SK-MEL-5 (cell line): ENCODE measurements at places on chromosomes 2 and 18.

- no peak for DNase-seq
Measured at GRCh38 chr2:224429441-224429810, 27.5 kb upstream of the FAM124B start.

- no peak for DNase-seq
Measured at GRCh38 chr18:69246027-69246426, 154.7 kb upstream of the DOK6 start.

- DNase-seq: no peak
Measured at GRCh38 chr18:26696308-26696707, 148.0 kb upstream of the KCTD1 start.

DNA sequence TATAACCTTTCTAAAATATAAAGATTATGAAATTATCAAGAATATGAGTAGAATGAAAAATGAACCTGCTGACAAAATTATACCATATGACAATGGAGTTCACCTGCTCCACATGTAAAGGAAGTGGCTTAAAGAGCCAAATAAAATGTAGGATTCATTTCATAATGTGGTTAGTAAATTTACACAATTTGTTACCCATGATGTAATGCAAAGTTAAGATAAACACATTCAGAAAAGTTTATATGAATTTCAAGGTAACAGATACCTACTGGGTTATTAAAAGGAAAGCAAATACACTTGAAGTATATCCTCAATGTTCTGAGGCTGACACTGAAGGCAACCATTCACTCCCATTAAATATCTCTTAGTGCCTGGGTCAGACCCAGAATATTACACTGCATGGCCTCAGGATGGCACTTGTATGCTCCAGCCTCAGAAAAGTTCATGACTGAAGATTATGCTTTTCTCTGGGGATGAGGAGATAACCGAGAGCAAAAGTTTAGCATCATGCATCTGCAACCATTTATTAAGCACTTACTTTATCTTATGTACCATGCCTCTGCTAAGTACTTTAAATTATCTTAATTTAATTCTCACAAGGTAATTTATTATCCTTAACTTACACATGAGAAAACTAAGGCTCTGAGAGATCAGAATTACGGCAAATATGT lies 6.2 kb downstream of the STRN start:
- DNase-seq: peak; percentile 22

DNA sequence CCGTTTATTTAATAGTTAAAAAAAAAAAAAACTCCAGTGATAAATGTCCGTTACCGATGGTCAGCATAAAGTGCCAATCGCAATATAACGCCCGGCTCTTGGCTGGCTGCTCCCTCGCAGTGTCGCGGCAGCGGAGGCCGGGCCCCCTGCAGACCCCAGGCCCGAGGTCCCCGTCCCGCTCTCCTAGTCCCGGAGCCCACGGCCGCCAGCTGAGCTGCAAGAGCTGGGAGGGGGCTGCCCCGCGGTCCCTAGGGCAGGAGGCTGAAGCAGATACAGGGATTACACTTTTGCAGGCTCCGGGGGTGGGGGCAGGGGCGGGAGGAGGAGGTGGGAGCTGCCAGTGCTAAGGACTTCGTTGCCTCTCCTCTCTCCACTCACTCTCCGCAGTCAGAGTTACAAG lies 6.9 kb downstream of the OSR1 start:
- DNase-seq: no peak

DNA sequence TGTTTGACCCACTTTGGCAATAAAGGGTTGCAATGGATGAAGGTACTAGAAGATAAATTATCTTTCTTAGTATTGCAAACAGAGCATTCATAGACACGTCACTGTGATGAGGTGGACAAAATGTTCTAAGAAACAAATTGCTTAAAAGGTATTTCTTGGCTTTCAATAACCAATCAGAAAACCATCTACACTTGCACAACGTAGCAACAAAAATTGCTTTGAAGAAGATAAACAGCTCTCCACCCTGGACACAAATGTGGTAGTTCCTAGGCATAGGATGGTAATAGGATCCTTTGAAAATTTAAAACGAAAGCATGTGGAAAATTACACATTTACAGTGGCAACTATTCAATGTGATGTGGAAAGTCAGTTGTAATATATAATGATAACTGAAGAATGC lies 439.9 kb upstream of the ETAA1 start:
- no peak for DNase-seq

DNA sequence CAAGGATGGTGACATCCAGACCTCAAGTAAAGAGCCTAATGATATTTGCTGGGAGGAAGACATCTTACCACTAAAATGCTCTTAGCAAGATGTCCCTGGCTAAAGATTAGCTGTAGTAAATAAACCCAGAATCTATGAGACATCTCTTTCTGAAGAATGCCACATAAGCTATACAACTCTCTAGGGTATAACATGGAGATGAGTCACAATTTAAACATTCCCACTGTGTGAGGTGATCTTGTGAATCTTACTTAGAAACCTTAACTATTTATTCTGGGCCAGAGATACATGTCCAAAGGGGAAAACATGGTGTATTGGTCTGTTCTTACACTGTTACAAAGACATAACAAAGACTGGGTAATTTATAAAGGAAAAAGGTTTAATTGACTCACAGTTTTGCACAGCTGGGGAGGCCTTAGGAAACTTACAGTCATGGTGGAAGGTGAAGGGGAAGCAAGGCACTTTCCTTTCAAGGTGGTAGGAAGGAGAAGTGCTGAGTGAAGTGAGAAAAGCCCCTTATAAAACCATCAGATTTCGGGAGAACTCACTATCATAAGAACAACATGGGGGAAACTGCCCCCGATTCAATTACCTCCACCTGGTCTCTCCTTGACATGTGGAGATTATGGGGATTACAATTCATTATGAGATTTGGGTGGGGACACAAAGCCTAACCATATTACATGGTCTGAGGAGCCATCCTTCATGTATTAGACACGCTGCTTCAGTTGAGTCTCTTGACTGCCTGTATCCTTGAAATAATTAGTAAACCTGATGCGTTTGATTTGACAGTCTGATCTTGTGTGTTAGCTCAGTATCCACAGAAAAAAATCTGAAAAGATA lies 17.1 kb downstream of the KRCC1 start:
- no peak for DNase-seq

GRCh38 chr2:173572848-173573247 lies 218.2 kb downstream of the CDCA7 start:
- no peak for DNase-seq

GRCh38 chr2:226728996-226729395 lies 70.6 kb downstream of the IRS1 start:
- DNase-seq: peak; percentile 3

GRCh38 chr2:219106251-219106650 lies 45.5 kb upstream of the IHH start:
- DNase-seq: peak; percentile 25

GRCh38 chr2:149441255-149441654 lies 110.9 kb downstream of the LYPD6 start:
- DNase-seq: no peak

GRCh38 chr2:142332196-142332595 lies 201.4 kb upstream of the LRP1B start:
- no peak for DNase-seq

DNA sequence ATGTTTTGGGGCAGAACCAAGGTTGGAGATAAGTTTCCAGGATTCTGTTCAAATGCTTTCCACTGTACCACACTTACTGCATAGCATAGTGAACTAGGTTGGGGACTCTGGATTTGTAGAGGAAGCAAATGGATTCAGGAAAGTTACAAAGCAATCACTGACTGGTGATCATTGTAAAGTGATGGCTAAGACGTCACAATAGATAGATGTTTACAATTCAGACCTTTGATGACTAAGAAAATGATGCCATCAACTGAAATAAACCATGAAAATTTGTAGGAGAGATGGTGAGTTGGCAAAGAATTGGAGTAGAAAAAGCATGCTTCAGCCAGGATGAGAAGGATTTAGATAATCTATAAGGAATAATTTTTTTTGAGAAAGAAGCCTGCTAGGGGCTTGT lies 178.0 kb downstream of the UBE2E3 start:
- DNase-seq: no peak

DNA sequence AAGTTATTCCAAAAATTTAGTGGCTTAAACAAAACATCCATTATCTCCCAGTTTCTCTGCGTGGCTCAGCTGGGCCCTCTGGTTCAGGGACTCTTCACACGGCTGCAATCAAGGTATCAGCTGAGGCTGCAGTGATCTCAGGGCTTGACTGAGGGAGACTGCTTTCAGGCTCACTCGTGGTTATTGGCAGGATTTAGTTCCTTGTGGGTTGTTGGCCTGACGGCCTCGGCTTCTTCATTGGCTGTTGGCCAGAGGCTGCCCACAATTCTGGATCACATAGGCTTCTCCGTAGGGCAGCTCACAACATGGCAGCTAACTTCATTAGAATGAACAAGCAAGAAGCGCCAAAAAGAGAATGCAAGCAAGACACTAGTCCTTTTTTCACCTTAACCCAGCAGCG lies 90.1 kb downstream of the ABI2 start:
- no peak for DNase-seq

GRCh38 chr2:49582946-49583345 lies 428.6 kb upstream of the FSHR start:
- no peak for DNase-seq

DNA sequence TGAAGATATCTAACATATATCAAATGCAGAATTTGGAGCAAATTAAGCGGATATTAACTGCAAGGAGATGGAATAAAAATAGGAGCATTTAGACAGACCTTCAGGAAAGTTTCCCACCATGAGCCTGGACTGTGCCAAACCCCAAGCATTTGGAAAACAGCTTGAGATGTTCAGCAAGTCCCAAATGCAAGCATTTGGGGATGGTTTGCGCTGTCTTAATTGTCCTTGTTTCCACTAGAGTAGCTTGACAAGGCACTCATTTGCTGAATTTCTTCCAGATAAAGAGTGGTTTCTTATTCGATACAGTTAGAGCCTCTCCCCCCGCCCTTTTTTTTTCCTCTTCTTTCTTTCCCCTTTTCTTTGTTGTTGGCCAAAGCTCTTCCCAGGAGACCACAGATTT lies 77.1 kb upstream of the CDC42EP3 start:
- DNase-seq: no peak

GRCh38 chr2:144876013-144876412 lies 356.1 kb upstream of the ZEB2 start:
- DNase-seq: no peak

DNA sequence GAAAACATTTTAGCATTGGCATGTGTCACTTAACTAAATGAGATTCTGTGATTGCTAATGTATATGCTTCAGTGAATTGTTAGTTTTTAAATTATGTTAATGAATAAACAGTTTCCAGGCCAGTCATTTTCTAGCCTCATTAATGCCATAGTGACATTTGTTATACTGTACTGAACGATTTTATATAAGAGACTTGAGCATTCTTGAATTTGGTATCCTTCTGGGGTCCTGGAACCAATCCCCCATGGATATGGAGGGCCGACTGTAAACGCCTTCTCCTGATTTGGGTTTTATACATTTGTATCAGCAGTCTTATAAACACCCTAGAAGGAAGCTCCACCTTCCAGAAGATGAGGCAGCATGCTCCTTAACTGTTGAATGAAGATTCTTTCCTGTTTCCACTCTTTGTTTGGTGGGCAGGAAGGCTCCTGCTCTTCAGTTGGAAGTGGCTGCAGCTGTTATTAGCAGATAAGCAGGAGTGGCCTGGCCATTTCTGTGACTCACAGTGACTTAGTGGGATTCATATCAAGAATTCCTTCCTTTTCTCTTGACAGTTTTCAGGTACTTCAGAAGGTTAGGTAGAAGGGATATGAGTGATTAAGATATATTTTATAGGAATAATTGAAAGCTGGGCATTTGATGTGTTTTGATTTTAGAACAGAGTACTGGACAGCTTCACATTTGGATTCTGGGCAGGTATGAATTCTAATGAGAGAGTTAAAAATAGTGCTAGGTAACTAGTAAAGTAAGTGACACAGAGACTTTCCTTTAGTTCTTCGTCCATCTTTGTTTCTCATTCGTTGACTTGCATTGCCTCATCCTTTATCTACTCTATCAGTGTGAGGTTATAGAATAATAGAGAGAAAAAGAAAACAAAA lies 124.9 kb downstream of the PLCL1 start:
- DNase-seq: no peak

GRCh38 chr2:68643874-68644485 lies 601 bp downstream of the PROKR1 start:
- DNase-seq: no peak

DNA sequence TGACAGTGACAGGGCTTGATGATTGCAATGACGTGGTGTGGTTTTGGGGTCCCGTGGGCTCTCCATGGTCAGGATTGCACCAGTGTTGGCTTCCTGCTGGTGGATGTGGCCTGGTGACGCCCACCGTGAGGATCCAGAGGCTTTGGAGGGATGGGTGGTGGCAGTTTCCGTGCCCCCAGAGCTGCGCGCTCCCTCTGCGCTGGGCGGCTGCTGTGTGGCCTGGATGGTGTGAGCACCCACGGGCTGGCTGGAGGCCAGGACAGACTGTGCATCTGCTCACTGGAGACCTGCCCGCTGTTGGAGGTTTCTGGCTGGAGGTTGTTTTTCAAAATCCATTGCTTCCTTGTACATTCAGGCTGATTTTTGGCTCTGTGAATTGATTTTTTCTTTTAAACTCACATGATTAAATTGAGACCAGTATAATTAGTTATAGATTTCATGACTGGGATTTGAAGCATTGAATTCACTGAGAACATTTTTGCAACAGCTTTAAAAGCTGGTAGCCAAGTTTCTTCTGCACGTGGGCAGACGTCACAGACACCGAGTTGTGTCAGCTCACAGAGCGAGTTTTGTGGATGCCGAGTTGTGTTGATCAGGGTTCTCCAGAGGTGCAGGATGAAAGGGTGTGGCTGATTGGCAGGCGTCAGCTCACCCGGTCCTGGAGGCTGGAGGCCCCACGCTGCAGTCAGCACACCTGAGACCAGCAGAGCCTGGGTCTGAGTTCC lies 72.7 kb downstream of the KCNG2 start:
- no peak for DNase-seq

- DNase-seq: no peak
Measured at GRCh38 chr2:98875081-98875728, 60.8 kb downstream of the CRACDL start.

DNA sequence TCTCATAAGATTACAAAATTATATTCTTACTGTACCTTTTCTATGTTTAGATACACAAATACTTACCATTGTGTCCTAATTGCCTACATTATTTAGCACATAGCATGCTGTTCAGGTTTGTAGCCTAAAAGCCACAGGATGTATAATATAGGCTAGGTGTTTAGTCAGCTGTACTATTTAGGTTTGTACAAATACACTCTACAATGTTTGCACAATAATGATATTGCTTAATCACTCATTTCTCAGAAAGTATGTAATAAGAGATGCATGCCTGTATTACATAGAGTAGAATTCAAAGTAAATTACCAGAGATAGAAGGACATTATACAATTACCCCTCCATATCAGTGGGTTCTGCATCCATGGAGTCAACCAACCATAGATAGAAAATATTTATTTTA lies 201.1 kb upstream of the COL3A1 start:
- DNase-seq: no peak

- DNase-seq: no peak
Measured at GRCh38 chr2:96389736-96390135, 54.2 kb downstream of the NCAPH start.

- no peak for DNase-seq
Measured at GRCh38 chr2:174551697-174552096, 45.9 kb downstream of the WIPF1 start.

GRCh38 chr2:162938387-162938786 lies 99.8 kb upstream of the KCNH7 start:
- no peak for DNase-seq

- DNase-seq: no peak
Measured at GRCh38 chr2:70608373-70608772, 54.7 kb upstream of the TGFA start.

- no peak for DNase-seq
Measured at GRCh38 chr2:83873110-83873509, 586.0 kb downstream of the SUCLG1 start.
